EH (cell line): ENCODE measurements at places on chromosomes 12 and 14.

DNA sequence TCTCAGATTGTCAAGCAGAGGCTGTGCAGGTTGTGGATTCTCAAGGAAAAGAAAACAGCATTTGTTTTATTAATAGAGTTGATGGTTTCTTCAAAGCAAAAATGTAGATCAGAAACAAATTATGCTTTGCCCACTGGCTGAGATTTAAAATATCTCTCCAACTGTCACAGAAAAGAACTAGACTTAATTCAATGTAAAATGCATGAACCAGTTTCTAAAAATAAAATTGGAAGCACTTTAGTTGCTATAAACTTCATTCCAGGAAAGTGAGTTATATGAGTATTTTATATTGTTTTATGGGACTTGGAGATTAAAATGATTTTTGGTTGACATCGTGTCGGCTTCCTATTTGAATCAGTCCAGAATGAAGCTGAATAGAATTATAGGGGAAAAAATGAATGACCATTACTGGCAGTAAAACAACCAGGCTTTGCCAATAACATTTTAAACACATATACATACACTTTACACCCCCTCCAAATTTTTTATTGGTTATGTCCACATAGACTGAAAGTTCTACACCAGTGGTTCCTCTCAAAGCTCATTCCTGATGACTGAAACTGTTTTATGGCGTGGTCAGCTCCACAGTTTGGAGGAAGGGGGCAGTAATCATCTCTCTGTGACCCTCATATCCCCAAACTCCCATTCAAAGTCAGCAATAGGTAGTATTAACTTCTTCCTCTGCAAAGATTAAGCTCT, 55.5 kb upstream of the DAAM1 start:
- DNase-seq: no peak

- no peak for DNase-seq
Observed at GRCh38 chr14:54186821-54187763, 209.7 kb upstream of the CDKN3 start.

GRCh38 chr14:99995700-99996356, 69.4 kb upstream of the EVL start:
- DNase-seq: peak; percentile 57

DNA sequence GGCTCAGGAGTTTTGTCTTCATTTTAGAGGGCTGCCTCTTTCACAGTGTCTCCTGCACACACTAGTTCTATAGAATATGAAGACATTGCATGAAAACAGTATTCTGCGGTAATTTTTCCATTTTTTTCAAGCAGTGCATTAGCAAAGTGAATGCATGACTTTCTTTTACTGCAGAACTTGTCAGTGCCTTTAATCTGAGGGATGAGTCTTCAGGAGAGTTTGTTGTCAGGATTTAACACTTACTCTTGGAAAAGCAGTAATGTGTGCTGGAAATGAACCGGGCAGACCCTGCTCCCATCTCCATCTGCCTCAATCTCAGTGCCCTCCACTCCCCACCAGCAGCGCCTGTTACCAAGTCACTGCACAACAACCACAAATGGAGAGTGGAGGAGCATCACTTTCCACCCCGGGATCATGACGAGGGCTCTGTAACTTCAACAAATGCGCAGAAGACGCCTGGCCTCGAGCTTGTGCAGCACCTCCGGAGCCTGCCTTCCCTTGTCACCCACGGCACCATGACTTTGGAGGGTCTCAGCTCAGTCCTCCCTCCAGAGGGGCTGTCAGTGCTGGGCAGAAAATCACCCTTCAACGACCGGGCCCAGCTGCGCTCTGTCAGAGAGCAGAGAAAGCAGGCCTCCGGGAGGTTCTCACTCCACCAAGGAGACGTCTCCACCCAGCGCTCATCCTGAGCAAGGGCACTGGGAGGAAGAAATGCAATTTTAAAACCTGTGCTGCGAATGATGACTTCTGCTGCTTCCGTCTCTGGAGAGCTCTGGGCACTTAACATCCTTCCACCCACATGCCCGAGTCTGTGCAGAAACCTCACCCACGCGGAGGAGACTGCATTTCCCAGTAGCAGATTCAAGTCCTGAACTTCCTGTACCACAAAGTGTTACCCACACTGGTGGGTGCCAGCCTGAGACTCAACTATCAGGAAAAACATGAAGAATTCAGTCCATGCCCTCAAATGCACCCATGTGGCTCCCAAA, 255.7 kb downstream of the ADGRD1 start:
- no peak for DNase-seq

- no peak for DNase-seq
Observed at GRCh38 chr14:69963966-69964365, 84.8 kb downstream of the SMOC1 start.

DNA sequence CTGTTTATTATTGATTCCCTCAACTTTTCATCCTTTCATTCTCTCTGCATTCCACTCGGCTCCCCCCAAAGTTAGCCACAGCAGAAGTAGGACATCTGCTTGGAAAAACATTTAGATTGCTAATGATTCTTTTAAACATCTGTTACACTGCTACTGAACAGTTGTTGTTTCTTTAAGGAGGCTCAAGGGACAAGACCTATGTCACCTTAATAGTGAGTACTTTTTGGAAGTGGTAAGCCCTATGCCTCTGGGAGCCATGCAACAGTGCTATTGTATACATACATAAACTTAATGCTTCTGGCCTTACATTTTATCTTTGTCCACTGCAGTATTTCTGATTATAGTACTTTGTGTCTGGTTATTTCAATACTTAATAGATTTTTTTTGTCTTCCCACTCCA, 628.2 kb upstream of the FOXG1 start:
- DNase-seq: no peak

DNA sequence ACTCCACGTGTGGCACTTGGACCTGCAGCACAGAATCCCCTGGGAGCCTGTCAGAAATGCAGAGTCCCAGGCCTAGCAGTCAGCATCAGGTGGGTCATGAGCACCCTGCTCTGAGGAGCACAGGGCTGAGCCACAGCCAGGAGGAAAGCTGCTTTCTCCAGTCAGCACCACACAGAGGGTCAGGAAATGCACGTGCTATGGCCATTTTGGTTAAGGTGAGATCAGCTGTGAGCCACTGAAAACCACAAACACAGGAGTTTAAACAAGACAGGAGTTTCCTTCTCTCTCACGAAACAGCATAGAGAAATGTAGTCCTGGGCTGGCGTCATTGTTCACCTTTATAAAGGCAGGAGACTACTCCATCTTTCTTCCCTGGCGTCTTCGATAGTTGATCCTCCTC, 204.5 kb upstream of the SFSWAP start:
- no peak for DNase-seq

DNA sequence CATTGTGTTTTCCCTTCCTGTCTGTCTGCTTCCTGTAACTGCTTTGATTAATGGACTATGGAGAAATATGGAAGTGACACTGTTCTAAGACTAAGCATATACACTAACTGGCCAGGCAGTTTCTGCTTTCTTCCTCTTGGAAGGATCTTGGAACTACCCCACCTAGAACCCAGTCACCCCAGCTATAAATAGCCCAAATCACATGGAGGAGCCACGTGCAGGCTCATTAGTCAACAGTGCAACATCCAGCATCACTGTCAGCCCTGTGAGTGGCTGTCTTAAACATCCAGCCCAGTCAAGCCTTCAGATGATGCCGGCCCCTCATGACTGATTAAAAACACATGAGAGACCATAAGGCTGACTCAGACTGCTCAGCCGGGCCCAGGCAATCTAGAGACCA, 39.2 kb downstream of the BCAT1 start:
- DNase-seq: peak; percentile 96

DNA sequence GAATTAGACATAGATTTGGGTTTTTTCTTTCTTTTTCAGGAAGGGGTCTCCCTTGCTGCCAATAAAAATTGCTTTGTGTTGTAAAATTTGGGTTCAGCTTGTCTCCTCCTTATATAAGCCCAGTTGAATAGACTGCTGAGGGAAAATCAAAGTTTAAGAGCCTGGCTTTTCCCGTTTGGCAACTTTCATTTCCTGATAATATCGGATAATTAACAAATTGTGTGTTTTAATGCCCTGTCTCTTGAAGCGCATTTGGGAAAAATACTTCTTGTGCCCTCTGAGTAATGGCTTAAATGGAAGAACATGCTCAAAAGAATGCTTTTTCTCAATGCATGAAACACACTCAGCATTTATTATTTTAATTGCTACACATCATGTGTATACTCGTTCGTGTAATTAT, 198.0 kb upstream of the DCN start:
- DNase-seq: no peak

GRCh38 chr12:112611908-112612307, 179.6 kb upstream of the RPH3A start:
- no peak for DNase-seq

- DNase-seq: no peak
Observed at GRCh38 chr14:26963711-26964110, 365.9 kb upstream of the NOVA1 start.

GRCh38 chr12:50220363-50220995, 53.3 kb upstream of the CERS5 start:
- DNase-seq: peak; percentile 77

DNA sequence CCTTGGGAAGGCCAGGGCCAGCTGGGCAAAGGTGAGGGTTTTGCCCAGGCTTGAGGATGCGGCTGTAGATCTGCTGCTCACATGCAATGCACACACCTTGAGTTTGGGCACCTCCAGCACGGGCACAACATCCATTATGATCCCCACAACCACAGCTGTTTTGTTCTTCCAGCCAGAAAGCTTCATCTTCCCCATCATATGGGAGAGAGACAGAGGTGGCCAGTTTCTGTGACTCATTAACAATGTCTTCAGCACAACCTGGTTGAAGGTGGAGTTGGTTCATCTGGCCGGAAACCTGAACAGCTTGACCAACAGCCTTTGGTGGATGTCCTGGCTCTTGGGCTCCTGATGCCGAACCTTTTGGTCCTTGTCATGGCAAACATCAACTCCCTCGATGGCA, 163.7 kb upstream of the CCND2 start:
- DNase-seq: no peak

GRCh38 chr12:99282624-99283023, 364.9 kb upstream of the GARIN6 start:
- no peak for DNase-seq

GRCh38 chr14:86640288-86640687, 1110.3 kb downstream of the FLRT2 start:
- no peak for DNase-seq

GRCh38 chr14:88198446-88198845, 124.6 kb downstream of the KCNK10 start:
- no peak for DNase-seq

DNA sequence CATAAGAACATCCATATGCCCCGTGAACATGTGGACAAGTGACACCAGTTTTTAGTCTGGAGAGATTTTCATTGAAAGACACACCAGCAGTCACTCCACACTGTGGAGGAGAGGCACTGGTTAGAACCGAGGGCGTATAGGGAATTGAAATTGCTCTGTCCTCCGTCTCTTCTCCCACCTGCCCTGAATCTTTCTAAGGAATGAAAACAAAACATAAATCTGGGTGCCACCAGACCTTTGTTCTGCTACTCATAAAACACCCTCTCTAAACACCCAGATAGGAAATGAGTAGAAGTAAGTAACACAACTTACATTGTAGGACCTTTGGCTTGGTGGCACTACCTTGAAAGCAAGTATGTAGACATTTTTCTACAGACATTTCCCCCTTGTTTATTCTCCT, 37.1 kb upstream of the STON2 start:
- DNase-seq: no peak

GRCh38 chr12:76432733-76433132, 84.5 kb upstream of the BBS10 start:
- DNase-seq: no peak

DNA sequence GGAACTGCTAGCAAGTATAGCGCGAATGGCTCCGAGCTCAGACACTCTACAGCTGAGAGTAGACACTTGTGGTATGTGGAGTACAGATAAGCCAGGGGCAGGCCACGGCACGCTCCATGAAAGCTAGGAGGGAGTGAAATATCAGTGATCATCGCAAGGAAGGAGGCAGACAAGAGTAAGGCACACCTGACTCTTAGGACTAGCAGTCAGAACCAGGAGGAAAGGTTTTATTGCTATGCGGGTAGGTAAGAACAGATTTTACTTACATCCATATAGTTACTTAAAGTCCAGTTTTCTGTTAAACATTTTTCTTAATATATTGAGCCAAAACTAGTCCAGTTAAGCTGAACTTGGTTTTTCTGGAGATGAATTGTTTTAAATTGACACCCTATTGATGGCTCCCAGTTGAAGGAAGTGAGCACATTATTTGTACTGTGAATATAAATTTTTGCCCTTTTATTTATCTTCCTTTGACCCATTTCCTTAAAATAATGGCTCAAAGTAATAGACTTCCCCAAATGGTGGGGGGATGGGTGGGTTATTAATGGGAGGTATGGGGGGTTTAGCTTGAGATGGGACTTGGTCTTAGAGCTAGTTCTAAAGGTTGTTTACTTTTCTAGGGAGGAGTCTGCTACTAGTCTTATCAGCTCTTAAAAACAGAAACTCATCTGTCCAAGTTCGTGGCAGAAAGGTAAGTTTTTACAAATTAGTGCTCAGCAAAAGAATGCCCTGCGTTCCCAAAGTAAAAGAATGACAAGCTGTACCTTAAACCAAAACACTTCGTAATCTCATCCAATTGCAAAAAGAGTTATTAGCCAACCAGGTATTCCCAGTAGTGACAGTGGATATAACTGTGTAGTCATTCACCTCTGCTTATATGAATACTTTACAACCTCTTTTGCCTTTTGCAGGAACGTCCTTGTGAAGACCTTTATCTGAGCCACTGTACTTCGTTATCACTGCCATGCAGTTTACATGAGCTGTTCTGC, 5.8 kb downstream of the HNRNPA1 start:
- no peak for DNase-seq

GRCh38 chr14:68039593-68039992, 220.0 kb downstream of the RAD51B start:
- no peak for DNase-seq

DNA sequence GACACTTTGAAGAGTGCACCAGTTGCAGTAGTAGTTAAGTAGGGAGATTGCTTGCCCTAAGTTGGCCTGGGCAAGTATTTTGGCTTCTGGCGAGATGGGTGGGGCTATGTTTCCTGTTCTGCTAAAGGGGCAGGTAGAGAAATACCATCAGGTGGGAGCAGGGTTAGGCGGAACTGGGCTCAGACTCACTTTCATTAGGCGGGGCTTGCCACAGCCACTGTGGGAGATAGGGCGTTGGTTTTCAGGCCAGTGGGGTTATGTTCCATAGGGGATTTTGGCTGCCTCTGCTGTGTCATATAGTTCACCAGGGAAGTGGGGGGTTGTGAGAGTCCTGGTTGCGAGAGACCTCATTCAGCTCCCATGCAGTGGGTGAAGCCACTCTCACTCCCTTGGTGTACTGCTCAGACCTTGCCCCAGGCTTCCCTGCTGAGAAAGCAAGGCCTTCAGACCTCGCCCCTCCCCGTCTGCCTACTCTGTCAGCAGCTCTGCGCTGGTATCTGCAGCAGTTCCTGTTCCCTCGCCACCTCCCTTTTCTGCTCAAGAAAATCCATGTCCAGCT, 43.3 kb downstream of the AEBP2 start:
- DNase-seq: no peak

- DNase-seq: no peak
Observed at GRCh38 chr14:57751400-57751799, 114.5 kb downstream of the SLC35F4 start.

DNA sequence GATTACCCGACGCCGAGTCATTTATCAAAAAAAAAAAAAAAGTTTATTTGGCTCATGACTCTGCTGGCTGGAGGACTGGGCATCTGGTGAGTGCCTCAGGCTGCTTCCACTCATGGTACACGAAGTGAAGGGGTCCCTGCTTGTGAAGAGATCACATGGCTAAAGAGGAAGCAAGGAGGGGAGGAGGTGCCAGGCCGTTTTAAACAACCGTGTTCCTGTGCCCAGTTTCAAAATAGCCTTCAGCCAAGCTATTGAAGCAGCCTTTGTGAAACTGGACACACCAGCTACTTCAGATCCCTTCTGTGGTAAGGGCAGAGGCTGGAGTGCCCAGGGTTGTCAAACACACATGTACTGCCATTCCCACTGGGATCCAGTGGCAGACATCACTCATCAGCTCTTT, 7.6 kb downstream of the POP5 start:
- no peak for DNase-seq
